ENCODE measurements at places on chromosomes 6 and 20.
A peak's percentile ranks its signal among the peaks of the same experiment; 100 is the strongest.

GRCh38 chr6:39558079-39558478, 167.1 kb downstream of the KIF6 start:
- no peaks in the 10 kb centered on the region for H3K36me3 ChIP-seq
- no peaks in the 10 kb centered on the region for H3K4me1 ChIP-seq
- no peak overlapping the region for H3K27ac ChIP-seq
- H3K4me3 ChIP-seq, result no peak overlapping the region
- H3K27me3 ChIP-seq, result no peaks in the 10 kb centered on the region

- H3K36me3 ChIP-seq, result no peaks in the 10 kb centered on the region
- no peaks in the 10 kb centered on the region for H3K4me1 ChIP-seq
- no peak overlapping the region for H3K27ac ChIP-seq
- no peak overlapping the region for H3K4me3 ChIP-seq
- no peaks in the 10 kb centered on the region for H3K27me3 ChIP-seq
- no peak for DNase-seq
Observed at GRCh38 chr6:122114717-122115116, 284.7 kb upstream of the HSF2 start.

DNA sequence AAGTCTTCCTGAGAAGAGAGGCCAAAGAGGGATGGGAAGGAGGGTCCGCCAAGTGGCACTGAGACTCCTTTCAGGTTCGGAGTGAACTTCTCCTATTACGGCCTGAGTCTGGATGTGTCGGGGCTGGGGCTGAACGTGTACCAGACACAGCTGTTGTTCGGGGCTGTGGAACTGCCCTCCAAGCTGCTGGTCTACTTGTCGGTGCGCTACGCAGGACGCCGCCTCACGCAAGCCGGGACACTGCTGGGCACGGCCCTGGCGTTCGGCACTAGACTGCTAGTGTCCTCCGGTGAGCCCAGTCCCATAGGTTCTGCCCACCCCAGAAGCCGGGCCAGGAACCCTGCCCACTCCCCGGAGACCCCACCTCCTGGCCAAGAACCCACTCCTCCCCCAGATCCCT, 4.1 kb downstream of the SLC22A7 start:
- H3K4me1 ChIP-seq, result peaks cover 9% of the 10 kb centered on the region
- no peaks in the 10 kb centered on the region for H3K27me3 ChIP-seq
- H3K27ac ChIP-seq, result no peak overlapping the region
- no peak overlapping the region for H3K4me3 ChIP-seq
- H3K36me3 ChIP-seq, result no peaks in the 10 kb centered on the region

DNA sequence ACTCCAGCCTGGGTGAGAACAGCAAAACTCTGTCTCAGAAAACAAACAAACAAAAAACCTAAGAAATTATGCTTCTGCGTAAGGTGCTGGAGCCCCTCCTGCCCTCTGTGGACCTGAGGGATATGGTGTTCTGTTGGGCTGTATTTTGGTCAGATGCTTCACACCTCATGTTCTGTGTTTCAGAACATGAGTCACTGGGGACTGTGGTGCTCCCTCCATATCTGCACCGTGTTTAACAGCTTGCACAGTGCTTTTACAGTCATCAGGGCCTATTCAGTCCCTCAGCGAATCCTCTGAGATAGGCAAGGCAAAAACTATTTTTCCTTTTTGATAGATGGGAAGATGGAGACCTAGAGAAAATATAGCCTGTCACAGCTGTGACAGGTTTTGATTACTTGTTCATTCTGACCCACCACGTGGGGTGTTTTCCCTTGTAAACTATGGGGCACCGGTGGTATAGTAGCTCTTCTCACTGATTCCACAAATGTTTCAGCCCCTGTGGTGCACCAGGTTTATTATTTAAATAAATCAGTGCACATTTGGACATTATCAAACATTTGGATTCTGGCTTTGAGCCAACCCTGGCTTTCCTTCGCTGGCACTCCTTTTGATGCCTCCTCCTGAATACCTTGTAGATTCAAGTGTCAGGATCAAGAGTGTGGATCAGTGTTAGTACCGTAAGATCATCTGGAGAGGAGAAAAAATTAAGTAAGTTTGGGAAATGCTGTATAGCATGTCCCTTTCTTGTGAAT, 9.6 kb downstream of the TTPAL start:
- no peaks in the 10 kb centered on the region for H3K27me3 ChIP-seq
- no peak overlapping the region for H3K27ac ChIP-seq
- H3K4me3 ChIP-seq, result no peak overlapping the region
- no peaks in the 10 kb centered on the region for H3K36me3 ChIP-seq

DNA sequence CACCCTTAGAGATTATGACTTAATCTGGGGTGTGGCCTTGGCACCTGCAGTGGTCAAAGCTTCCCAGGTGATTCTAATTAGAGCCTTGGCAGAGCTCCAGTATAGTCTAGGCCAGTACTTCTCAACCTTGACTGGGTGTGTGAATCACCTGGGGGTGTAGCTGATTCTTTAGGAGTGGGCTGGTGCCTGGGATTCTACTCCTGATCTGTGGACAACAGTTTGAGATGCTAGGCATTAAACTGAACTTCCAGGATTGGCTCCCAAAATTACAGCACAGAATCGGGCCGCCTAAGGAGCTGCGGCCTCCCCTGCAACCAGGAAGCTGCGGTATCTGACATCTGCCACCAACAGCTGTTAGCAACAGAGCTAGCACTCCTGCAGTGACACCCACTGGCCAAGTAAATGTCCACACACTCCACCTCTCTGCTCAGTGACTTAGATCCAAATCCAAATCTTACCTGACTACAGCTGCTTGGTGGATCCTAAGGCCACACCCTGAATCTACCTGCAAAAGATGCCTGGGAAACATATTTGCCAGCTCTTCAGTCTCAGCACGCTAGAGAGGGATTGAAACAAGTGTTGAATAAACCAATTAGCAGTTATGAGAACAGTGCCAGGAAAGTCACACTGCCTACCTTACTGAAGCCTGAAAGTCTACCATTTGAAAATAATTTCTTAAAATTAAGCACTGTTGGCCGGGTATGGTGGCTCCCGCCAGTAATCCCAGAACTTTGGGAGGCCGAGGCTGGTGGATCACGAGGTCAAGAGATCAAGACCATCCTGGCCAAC, 126.7 kb downstream of the UNC5CL start:
- H3K4me1 ChIP-seq, result no peaks in the 10 kb centered on the region
- H3K27me3 ChIP-seq, result no peaks in the 10 kb centered on the region
- H3K27ac ChIP-seq, result no peak overlapping the region
- DNase-seq, result peak; percentile 51
- H3K36me3 ChIP-seq, result no peaks in the 10 kb centered on the region

GRCh38 chr6:167350275-167350696, 25.4 kb downstream of the TTLL2 start:
- no peak overlapping the region for H3K27ac ChIP-seq
- peak; percentile 25 for DNase-seq
- H3K36me3 ChIP-seq, result no peaks in the 10 kb centered on the region

GRCh38 chr20:47117371-47117770, 222.7 kb downstream of the EYA2 start:
- no peak for DNase-seq
- peaks cover 25% of the 10 kb centered on the region for H3K4me1 ChIP-seq
- no peak overlapping the region for H3K4me3 ChIP-seq
- H3K27ac ChIP-seq, result peak overlapping the region; percentile 25
- no peaks in the 10 kb centered on the region for H3K27me3 ChIP-seq

DNA sequence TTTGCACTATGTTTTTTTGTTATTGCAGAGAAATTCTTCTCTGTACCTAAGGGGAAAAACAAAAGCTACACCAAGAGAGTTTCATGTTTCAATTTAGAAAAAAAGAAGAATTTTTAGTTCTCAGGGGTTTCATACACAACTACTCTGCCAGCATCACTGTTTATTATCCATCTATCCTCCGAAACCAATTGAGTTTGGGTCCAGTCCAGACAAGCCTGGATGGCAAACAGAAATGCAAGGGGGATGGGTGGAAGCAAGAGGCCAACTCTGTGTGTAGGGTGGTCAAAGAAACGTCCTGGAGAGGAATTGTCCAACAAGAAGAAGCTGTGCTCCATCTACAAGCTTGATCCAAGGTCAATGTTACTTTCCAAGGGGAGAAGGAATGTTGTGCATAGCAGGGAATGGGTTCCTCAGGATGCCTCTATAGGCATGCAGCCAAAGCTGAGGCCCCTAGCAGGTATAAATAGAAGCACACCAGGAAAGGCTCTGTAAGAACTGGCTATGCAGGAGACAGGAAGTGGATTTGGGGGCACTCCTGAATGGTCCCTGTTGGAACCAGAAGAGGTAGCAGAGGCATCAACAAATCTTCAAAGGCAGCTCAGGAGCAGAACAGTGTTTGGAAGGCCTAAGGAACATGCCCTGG, 64.4 kb downstream of the FILIP1 start:
- no peaks in the 10 kb centered on the region for H3K36me3 ChIP-seq
- H3K4me3 ChIP-seq, result no peak overlapping the region
- DNase-seq, result no peak
- no peaks in the 10 kb centered on the region for H3K4me1 ChIP-seq
- no peaks in the 10 kb centered on the region for H3K27me3 ChIP-seq
- no peak overlapping the region for H3K27ac ChIP-seq

- no peak for DNase-seq
- H3K36me3 ChIP-seq, result no peaks in the 10 kb centered on the region
- no peaks in the 10 kb centered on the region for H3K27me3 ChIP-seq
- peak overlapping the region; percentile 73 for H3K4me3 ChIP-seq
Observed at GRCh38 chr6:34249469-34250261, 859 bp upstream of the SMIM29 start.

DNA sequence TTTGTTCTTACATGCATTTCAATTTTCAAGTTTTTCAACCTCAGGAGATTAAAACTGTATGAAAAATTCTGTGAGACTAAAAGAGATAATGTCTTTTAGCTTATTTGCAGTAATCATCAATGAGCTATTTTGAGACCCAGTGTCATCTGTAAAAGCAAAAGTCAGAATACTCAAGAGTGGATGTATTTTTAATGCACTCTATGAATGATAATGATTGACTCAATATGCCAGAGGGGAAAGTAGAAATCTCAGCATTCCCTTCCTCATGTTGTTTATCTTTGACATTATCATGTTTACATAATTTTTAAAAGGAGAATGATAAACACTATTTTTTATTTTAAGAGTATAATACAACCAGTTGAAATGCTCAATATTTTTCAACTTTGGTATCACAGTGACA, 162.1 kb downstream of the MMUT start:
- no peak overlapping the region for H3K27ac ChIP-seq
- DNase-seq, result no peak
- no peaks in the 10 kb centered on the region for H3K27me3 ChIP-seq
- H3K4me3 ChIP-seq, result no peak overlapping the region

DNA sequence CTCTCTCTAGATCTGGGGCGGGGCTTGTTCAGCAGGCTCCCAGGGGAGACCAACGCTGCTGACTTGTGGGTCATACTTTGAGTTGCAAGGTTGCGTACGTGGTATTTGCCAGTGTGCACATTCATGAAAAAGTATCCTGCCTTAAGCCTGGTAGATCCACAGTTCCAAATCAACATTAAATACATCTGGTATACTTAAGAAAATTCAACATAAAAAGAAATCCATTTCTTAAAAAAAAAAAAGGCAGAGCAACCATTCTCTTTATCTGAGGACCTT, 81.4 kb downstream of the SLC22A3 start:
- no peaks in the 10 kb centered on the region for H3K27me3 ChIP-seq
- H3K4me1 ChIP-seq, result peaks cover 5% of the 10 kb centered on the region
- H3K4me3 ChIP-seq, result no peak overlapping the region
- DNase-seq, result no peak
- no peaks in the 10 kb centered on the region for H3K36me3 ChIP-seq
- no peak overlapping the region for H3K27ac ChIP-seq

GRCh38 chr6:84424956-84425355, 197.5 kb upstream of the CEP162 start:
- H3K4me3 ChIP-seq, result no peak overlapping the region
- H3K36me3 ChIP-seq, result no peaks in the 10 kb centered on the region
- H3K4me1 ChIP-seq, result peaks cover 35% of the 10 kb centered on the region

DNA sequence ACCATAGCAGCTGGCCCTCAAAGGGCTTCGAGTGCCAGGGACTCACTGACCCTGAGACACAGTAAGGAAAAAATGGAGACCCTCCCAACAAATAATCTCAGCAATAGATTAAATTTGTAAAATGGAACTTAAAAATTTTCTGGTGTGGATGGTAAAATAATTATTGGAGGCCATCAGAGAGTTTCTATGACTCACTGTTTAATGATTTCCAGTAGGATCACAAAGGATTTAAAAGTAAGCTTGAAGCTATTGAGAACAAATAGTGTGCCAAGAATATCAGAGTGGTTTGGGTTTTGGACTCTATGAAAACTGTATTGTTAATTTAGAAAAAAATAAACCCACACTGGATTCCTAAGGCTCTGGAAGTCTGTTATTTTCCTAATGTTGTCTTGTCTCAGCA, 115.2 kb upstream of the AKIRIN2 start:
- H3K27me3 ChIP-seq, result no peaks in the 10 kb centered on the region
- no peaks in the 10 kb centered on the region for H3K36me3 ChIP-seq
- DNase-seq, result no peak
- no peak overlapping the region for H3K4me3 ChIP-seq
- H3K27ac ChIP-seq, result no peak overlapping the region
- H3K4me1 ChIP-seq, result no peaks in the 10 kb centered on the region

- peaks cover 4% of the 10 kb centered on the region for H3K36me3 ChIP-seq
- no peak for DNase-seq
- no peak overlapping the region for H3K27ac ChIP-seq
- H3K27me3 ChIP-seq, result no peaks in the 10 kb centered on the region
- no peak overlapping the region for H3K4me3 ChIP-seq
- H3K4me1 ChIP-seq, result no peaks in the 10 kb centered on the region
Observed at GRCh38 chr20:4507288-4507719, 214.4 kb upstream of the PRND start.

DNA sequence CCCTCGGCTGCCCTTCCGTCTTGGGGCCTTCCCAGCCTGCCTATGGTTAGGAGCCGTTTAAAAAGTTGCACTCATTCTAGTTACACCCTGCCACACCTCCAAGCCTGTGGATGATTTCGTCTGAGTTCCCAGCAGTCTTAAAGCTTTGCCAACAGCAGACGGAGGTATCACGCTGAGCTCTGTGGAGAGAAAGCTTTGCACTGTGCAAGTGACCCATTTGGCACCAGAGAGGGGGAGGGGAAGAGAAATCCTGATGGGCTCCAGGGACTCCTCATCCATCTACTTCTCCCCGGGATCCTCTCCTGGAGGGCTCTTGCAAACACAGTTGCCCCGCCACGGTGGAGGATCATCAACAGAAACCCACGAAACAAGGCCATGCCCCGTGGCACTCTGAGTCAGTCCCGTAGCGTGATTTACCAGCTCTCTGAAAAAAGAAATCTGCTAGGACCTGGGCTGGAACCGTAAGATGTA, 98.8 kb upstream of the CITED2 start:
- no peaks in the 10 kb centered on the region for H3K27me3 ChIP-seq
- peak overlapping the region; percentile 78 for H3K27ac ChIP-seq
- H3K4me1 ChIP-seq, result peaks cover 50% of the 10 kb centered on the region

DNA sequence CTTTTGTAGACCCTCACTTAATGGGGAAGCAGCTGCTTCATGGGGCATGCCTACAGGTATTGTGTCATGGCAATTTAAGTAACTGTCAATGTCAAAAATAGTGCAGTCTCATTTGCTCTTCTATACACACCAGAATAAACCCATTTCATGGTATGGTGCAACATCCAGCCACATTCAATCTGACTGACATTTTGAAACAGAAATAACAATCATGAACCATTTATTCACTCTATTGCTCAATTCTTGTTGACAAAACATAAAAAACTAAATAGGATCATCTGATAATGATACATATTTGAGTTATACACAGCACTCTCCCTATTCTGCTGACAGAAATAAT, 122.9 kb downstream of the MAP7 start:
- no peak overlapping the region for H3K4me3 ChIP-seq
- peaks cover 9% of the 10 kb centered on the region for H3K4me1 ChIP-seq
- DNase-seq, result no peak
- H3K27me3 ChIP-seq, result no peaks in the 10 kb centered on the region
- no peak overlapping the region for H3K27ac ChIP-seq

Measured in neural progenitor cell (in vitro differentiated cells).